ENCODE measurements at places on chromosomes 2 and 18.

DNA sequence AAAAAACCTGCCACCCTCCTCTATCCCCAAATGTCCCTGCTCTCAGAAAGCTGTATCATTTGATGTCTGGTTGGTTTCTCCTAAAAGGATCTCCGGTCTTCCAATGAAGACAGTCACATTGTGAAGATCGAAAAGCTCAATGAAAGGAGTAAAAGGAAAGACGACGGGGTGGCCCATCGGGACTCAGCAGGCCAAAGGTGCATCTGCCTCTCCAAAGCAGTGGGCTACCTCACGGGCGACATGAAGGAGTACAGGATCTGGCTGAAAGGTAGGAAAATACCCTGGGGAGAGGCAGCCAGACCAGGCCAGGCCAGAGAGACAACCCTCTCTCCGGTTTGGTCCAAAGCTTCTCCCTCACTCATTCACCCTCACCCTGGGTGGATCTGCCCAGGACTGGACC is 10.3 kb downstream of the SLC14A2 start:
- DNase-seq = no peak

- DNase-seq = no peak
Measured at GRCh38 chr18:76668546-76668945, 153.8 kb upstream of the ZNF236 start.

DNA sequence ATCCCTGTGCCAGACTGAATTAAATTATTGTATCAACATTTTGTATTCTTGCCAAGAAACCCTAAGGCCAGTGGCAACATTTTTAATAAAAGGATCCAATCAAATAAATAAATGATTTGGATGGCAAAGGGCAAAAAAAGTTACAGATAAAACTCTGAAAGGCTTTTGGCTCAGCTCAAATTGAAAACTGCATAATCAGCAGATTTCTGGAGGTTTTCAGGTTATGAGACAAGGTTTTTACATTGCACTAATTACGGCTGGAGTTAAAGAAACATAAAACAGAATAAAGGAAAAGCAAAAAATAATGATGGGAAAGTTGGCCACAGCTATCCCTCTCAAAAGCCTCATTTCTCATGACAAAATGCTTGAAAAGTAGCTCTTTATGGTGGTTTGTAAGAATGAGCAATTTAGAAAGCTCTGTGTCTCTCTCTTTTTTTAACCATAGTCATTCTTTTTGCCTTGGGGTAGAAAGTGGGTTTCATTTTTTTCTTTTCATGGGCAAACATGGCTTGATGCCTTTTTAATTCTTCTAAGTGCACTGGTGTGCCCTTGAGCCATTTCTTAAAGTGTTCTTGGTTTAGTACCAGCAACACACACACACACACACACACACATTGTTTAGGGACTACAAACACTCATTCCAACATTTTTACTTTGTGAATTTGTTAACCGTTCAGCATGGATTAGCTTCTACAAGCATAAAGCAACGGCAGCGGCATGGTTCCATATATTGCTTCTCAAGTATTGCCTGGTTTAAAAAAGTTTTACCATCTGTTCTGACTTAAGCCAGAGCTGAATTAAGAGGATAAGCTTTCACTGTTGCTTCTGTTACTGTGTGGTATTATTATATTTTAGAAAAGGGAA is 747.1 kb upstream of the FSHR start:
- no peak for DNase-seq

DNA sequence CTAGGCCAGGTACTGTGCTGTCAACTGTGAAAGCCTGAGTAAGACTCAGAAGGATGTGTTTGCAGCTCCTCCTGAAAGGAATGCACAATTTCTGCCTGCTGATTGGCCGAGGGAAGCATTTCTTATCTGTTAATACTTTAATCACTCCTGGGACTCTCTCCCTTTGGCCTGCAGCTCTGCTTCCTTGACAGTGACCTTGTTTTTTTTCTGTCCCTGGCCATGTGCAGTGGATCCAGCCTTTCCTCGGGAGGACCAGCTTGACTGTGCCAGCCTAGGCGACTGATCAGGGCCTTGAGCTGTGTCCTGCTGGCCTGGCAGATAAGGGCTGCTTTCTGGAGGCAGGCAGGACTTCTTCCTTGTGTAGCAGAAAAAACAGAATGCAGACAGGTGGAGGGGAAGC is 10.0 kb downstream of the RNF144A start:
- DNase-seq = peak; percentile 69

DNA sequence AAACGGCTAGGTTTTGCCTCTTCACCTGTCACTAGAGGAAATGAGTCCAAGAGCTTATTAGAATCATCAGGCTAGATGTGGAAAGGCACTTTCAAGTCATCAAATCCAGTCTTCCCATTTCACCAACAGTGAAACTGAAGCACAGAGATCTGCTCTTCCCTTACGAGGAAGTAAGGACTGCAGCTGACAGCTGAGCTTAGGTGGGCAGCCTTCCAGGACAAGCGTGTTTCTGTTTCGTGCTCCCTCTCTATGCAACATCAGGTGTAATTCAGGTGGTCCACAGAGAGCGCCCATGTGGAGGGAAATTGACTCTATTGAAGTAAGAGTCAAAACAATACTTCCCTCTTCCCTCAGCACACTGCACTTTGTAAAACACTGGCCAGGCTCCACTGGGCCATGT is 5.5 kb downstream of the CYRIA start:
- DNase-seq = no peak

GRCh38 chr2:170535552-170535951 is 179.6 kb upstream of the SP5 start:
- DNase-seq = no peak

- no peak for DNase-seq
Measured at GRCh38 chr2:146130290-146130689, 1610.4 kb upstream of the ZEB2 start.

GRCh38 chr2:11419781-11420180 is 46.2 kb downstream of the E2F6 start:
- no peak for DNase-seq

- no peak for DNase-seq
Measured at GRCh38 chr2:58054264-58054663, 7.7 kb downstream of the VRK2 start.

GRCh38 chr2:236337465-236338325 is 73.5 kb upstream of the ASB18 start:
- DNase-seq = no peak

GRCh38 chr18:46212398-46212797 is 108.2 kb downstream of the HAUS1 start:
- no peak for DNase-seq

GRCh38 chr2:177783835-177784744 is 288.5 kb downstream of the PDE11A start:
- DNase-seq = no peak

All from SK-N-DZ (cell line).